NCI-H446 (cell line): ENCODE measurements at places on chromosomes 16 and 17.

- DNase-seq, result no peak
Measured at GRCh38 chr16:62701426-62701825, 665.2 kb upstream of the CDH8 start.

- DNase-seq, result no peak
Measured at GRCh38 chr17:73489333-73489732, 154.9 kb downstream of the SDK2 start.

GRCh38 chr17:47254403-47254943 is 846 bp downstream of the ITGB3 start:
- DNase-seq, result no peak

- no peak for DNase-seq
Measured at GRCh38 chr17:67470163-67470562, 93.1 kb downstream of the PITPNC1 start.

DNA sequence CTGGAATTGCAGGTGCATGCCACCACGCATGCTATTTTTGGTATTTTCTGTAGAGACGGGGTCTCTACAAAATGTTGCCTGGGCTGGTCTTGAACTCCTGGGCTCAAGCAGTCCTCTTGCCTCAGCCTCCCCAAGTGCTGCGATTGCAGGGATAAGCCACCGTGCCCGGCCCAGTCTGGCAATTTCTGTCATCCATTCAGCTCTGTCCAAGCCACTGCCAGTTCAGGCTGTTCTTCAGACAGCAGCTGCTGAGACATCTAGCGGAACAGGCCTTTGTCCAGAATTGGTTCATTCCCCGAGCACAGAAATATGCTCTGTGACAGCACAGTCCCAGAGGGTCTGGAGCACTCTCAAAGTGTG is 5.4 kb downstream of the SLC47A1 start:
- no peak for DNase-seq

DNA sequence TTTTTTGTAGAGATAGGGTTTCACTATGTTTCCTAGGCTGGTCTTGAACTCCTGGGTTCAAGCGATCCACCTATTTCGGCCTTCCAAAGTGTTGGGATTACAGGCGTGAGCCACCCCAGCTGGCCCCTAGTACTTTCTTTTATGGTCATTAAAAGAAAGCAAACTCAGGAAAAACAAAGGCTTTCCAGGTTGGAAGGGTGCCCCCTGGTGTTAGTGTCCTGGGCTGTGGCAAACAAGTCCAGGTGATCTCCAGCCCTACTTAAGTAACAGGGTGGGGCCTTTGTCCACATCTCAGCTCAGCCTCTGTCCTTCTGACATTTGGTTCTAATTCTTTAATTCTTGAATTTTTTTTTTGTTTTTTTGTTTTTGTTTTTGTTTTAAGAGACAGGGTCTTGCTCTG is 6.9 kb downstream of the IGFBP4 start:
- DNase-seq, result no peak

DNA sequence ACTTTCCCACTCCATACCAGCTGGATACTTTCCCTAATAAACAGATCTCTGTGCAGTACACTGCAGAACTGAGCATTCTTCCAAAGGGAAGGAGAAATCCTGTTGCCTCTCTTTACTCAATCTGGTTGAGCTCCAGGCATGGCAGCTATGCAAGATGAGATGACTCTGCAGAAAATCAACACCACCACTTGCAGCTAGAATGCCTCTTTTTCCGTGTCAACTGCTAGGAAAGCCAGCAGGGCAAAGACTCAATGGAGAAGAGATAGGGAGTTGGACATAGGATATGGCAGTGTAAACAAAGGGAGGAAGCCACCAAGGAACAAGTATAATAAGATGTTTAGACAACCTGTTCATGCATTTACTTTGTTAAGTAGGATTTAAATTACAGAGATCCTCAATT is 40.4 kb upstream of the CORO6 start:
- DNase-seq, result no peak

DNA sequence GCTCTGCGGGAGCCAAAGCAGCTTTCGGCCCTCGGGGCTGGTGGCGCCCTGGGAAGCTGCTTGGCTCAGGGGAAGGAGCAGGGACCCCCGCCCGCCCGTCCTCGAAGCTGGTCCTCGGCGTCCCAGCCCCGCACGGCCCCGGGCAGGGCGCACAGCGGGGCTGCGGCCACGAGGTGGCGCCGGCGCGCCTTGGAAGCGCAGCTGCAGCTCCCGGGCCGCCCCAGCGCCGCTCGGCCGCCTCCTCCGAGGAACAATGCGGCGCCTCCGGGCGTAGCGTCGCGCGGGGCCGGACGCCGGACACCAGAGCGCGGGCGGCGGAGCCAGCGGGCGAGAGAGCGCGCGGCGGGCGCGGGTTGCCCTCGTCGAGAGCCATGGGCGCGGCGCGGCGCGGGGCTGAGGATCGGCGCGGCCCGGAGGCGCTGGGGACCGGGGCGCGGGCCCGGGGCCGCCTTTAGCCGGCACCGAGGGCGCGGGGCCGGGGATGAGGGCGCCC is at the start of gene MGAT5B:
TSS of gene MGAT5B (plus strand) at position 229 of the 493 bp plus-strand sequence. CDS start 626 bp downstream, outside the sequence.
- DNase-seq, result peak; percentile 57

- no peak for DNase-seq
Measured at GRCh38 chr17:40675905-40676304, 10.9 kb upstream of the KRT222 start.

- peak; percentile 93 for DNase-seq
Measured at GRCh38 chr17:29591737-29592608, 959 bp upstream of the ANKRD13B start.

GRCh38 chr17:39365872-39366271 is 35.6 kb downstream of the FBXL20 start:
- no peak for DNase-seq

GRCh38 chr16:69321080-69321479 is 9.3 kb downstream of the PDF start:
- DNase-seq, result no peak

DNA sequence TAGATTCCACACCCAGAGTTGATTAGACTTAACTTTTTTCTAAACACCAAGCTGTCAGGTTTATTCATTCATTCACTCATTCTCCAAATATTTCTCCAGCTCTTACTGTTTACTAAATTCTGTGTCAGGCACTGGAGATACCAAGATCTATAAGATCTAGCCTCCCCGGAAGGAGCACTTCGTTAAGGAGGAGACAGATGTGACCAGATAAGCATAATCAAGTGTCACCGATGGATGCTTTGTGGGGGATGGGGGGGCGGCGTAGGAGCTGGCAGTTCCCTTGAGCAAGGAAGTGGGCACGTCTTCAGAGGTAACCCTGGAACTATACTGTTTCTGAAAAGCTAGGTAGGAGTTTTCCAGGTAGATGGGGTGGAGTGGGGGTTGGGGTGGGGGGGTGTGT is 3.8 kb upstream of the RPL26 start:
- no peak for DNase-seq

DNA sequence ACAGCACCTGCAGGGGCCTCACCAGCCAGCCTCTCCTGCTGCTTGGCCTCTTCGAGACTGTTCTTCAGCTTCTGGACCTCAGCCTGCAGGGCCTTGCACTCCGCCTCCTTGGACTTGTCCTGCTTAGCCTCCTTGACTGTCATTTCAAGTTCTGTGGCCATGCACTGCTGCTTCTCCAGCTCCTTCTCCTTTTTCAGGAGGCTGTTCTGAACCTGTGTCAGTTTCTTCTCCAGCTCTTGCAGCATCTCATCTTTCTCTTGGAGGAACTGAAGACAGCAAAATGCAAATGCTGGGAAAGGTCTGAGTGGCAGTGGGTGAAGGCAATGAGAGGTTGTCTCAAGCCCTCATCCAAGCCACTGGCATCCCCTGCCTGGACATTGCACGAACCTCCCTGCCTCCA is 39.1 kb downstream of the DHX38 start:
- DNase-seq, result no peak

DNA sequence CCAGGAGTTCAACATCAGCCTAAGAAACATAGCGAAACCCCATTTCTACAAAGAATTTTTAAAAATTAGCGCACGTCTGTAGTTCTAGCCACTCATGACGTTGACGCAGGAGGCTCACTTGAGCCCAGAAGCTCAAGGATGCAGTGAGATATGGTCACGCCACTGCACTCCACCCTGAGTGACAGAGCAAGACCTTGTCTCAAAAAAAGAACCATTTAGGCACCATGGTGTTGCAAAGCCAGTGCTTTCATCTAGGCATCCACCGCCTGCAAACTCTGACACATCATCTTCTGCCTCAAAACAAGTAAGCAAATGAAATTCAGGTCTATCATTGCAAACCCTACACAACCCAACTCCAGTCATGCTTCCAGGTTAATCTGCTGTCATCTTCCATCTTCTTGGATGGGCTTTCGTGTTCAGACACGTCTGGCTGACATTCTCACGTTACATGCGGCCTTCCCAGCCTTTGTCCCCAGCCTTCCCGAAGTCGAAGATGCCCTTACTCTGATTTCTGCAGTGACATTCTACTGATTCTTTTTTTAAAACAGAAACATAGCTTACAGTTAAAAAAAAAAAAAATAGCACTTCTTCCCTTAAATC is 8.9 kb downstream of the ANKRD11 start:
- no peak for DNase-seq

DNA sequence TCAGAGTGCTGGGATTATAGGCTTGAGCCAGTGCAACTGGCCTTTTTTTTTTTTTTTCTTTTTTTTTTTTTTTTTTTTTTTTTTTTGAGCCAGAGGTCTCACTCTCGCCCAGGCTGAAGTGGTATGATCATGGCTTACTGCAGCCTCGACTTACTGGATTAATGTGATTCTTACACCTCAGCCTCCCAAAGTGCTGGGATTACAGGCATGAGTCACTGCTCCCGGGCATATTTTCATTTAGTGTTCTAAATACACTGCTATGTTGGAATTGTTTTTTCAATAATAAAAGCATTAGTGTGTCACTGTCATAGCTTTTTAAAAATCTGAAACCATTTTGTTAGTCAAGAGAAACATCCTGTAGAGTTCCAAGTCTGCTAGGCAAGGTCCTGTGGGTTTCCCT is 40.3 kb downstream of the NDE1 start:
- no peak for DNase-seq

- no peak for DNase-seq
Measured at GRCh38 chr17:38320482-38320881, 23.3 kb downstream of the GPR179 start.

DNA sequence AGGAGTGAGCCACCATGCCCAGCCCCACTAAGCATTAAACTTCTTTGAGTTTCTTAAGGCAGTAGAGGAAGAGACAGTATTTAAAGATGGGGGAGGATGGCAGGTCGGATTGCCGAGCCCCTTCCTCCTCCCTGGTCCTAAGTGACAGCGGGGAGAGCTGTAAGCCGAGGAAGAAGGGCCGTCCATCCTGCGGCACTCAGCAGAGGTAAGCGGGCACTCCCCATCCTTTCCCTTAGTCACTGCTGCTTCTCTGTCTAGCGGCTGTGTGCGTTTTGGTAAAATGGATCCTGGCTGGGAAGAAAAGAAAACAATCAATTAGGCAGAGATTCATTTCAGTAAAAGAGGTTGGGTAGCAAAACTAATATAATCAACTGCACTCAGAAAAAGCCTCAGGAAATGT is 13.9 kb downstream of the DNAAF1 start:
- no peak for DNase-seq

DNA sequence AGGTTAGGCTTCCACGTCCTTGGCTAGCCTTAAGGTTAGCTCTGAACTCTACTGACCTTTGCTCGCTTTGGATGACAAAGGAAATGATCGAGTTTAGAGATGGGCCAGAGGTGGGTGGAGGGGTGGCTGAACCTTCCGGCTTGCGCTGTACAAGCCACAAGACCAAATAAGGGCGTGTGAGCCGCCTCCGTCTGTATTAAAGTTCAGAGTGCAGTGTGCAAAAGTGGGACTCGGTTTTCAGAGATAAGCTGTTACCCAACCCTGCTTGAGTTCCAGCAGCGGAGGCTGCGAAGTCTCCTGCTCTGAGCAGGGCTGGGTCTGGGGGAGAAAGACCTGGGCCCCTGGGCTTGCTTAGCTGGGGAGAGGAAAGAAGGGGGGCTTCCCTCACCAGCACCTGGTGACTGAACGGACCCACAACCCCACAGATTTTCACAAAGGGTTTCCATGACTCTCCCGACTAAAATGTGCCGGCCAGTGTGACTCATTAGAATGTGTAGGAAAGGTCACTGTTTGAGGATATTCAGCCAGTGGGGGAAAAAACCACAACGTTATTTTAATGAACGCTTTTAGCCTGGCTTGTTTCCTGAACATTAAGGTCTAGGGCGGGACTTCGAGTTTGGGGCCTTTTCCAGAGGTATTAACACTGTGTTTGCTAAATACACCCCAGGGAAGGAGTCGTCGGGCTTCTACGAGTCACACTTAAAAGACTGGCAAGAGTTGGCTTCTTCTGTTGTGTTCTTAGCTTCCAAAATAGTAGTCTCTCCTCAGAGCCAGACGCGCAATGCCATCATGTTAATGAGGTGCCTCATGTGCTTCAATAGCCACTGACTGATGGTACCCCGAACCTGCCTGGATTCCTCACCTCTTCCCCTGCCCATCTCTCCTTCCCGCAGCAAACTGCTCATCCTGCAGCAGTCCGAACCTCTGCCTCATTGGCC is 67.0 kb downstream of the CENPV start:
- DNase-seq, result no peak

- no peak for DNase-seq
Measured at GRCh38 chr16:24007391-24007790, 171.6 kb downstream of the PRKCB start.

DNA sequence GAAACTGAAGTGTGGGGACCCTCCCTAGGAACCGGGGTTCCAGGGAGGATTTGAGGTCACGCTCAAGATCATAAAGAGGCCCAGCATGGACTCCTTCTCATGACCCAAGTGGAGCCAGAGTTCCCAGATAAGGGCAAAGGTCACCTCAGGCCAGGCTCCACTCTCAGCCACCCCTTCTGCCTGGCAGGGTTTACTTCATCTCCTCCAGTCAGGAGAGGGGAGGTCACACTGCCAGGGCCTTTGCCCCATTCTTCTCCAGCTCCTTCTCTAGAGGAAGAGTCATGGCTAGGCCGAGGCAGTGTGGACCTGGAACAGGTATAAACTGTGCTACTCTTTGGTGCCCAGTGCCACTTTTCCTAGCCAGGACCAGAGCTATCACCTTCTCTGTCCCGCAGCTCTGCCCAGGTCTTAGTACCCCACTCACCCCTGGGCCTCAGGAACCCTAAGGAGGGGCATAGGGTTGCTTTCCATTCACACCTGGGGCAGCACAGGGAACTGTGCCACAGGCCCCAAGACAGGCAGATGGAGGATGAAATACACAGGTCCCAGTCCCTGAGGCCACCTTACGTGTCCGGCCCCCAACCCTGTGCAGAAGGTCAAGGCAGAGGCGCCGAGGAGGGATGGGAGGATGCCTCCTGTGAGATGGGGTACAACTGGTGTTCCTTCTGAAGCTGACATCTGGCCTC is 879 bp upstream of the ACSF2 start:
- no peak for DNase-seq

- DNase-seq, result no peak
Measured at GRCh38 chr16:10081201-10081940, 100.9 kb downstream of the GRIN2A start.

DNA sequence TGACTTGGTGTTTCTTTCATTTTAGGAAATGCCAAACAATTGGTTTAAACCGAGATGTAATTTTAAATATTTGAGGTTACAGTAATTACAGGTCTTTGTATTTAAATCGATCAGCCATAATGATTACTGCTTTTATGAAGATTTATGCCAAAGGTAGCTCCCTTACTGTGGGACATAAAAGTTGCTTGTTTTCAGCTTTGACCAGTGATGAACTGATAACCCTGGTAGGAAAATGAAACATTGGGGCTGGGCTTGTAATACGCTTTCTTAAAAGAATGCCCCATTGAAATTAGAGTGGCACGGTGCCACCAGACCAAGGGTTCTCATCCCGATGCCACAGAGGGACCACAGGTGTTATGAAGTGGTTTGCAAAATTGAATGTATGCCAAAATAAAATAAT is 7.3 kb downstream of the TNRC6A start:
- no peak for DNase-seq

- no peak for DNase-seq
Measured at GRCh38 chr17:80117491-80118401, 16.4 kb downstream of the GAA start.
